Activated CD4-positive, alpha-beta T cell treated with anti-CD3 and anti-CD28 coated beads for 1 hour (primary cell): ENCODE measurements at places on chromosomes 12 and 14.

- DNase-seq, result no peak
Measured at GRCh38 chr12:121741743-121742142, 29.2 kb downstream of the TMEM120B start.

- no peak for DNase-seq
Measured at GRCh38 chr12:75874441-75874840, 157.1 kb downstream of the PHLDA1 start.

GRCh38 chr12:57518920-57519795, 1.2 kb downstream of the DDIT3 start:
- DNase-seq, result no peak

DNA sequence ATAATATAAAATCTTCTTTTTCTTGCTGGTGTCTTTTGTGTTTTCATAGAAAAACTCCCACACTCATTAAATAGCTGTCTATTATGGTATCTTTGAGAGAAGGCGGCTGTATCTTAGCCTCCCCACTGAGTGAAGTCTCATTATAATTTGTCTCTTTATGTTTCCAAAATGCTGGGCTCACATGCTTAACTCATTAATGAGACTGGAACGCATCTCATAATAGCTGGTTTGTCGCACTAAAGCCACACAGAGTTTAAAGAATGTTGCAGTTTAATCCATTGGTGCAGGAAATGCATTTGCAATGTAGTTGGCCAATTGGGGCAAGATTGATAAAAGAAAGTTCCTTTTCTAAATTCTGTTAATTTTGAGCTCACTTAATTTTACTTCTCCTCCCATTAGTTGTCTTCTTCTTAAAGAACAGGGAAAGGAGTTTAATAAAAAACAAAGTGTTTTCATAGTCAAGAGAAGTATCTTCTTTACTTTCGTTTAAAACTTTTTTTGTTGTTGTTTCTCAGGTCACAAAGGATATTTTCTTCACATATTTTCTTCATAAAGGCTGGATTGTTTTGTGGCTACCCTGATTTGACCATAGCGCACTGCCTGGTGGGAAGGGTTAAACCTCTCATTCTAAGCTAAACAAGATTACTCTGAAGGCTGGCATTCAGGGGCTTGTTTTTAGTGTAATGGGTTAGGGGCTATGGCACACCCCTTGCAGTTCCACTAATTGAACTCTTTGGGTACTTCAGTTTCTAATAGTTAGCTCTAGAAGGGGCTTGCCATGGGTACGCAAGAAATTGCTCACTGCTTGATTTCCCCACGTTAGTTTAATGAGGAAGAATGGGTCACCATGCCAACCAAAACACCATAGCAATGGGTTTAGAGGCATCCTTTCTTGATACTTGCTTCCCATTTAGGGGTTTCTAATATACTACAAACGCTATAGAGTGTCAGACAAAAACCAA, 197.0 kb downstream of the TMTC2 start:
- DNase-seq, result no peak

DNA sequence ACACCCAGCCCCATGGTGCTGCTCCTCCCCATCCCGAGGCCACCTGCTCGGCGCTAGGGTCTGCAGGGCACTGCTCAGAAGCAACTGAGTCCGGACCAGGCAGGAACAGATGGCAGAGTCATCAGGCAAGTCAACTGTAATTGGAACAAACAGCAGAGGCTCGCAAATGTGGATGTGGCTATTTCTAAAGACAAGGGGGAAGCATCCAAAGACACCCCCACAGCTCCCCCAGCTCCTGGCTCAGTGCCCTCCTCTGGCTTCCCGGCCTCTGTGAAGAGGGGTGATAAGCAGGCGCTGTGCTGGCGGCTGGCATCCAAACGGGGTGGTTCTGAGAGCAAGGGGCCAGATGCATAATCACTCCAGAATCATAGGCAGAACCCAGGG, 125.6 kb downstream of the PIWIL1 start:
- no peak for DNase-seq

GRCh38 chr14:51652168-51653078, 713 bp downstream of the FRMD6 start:
- no peak for DNase-seq

- no peak for DNase-seq
Measured at GRCh38 chr12:62846491-62846890, 88.5 kb downstream of the PPM1H start.

DNA sequence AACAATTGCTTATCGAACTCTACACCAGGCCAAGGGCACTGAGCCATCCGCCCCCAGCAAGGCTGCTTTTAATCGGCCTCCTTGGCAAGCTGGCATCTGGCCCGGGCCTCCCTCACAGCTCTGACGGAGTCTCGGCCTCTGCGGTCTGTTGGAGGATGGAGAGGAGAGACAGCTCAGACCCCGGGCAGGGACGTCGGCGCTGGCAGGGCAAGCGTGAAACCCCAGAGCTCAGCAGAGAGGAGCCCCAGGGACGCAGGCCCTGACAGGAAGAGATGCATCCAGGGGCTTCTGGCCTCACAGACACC, 17.5 kb downstream of the CAMKK2 start:
- DNase-seq, result no peak

GRCh38 chr14:69376439-69376838, 21.7 kb downstream of the ERH start:
- DNase-seq, result no peak

GRCh38 chr14:75578786-75579337, 442 bp downstream of the FLVCR2 start:
- no peak for DNase-seq

DNA sequence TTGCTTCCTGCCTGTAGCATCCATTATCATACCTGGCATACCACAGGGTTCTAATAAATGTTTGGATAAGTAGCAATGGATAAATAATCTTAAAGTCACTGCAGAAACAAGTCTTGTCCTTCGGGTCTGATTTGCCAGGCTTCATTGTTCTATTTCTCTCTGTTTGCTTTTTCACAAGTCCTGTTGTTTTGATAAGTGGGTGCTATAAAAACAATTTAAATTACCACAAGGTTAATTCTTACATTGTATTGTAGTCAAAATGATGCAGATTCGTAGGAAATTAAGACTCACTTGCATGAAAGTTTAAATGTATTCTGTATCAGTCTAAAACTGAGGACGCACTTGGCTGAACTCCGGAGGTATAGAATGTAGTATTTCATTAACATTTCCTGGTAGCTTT, 429.9 kb downstream of the NELL2 start:
- DNase-seq, result no peak

DNA sequence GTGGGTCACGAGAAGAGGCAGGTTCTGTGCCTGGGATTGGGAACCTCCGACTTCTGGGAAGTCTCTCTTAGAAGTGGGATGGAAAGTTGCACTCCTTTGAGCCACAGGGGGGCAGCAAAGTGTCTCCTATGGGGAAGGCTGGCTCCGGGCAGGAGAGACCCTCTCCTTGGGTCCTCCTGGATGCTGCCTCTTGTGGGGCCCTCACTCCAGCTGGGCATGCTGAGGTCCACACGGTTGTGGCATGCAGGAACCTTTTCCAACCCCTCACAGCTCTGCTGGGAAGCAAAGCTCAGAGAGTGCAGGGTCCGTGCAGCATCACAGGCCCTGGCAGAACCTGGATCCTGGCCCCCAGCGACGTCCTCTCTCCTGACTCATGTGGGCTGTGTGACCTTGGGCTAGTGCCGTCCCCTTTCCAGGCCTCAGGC, 17.4 kb downstream of the SDSL start:
- DNase-seq, result no peak

- no peak for DNase-seq
Measured at GRCh38 chr12:53752621-53753020, 842 bp upstream of the CISTR start.

- DNase-seq, result no peak
Measured at GRCh38 chr14:34036319-34036766, 85.5 kb upstream of the EGLN3 start.

GRCh38 chr14:33359288-33359881, 420.7 kb downstream of the NPAS3 start:
- DNase-seq, result no peak

DNA sequence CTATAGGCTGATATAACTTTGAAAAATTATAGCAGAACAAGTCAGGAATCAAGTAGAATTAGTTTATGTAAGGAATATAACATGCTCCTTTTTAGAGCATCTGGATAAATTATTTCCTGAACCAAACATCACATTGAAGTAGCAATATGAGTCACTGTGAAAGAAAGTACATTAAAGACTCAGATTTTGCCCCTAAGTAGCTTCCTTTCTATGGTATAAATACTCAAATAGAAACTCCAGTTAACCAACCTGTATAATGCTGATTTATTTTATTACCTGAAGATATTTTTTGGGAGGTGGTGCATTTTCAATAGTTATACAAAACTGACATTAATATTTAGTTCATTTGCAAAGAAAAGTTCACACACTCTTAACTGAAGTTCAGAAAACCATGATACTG, 312.1 kb downstream of the ITPR2 start:
- DNase-seq, result no peak

DNA sequence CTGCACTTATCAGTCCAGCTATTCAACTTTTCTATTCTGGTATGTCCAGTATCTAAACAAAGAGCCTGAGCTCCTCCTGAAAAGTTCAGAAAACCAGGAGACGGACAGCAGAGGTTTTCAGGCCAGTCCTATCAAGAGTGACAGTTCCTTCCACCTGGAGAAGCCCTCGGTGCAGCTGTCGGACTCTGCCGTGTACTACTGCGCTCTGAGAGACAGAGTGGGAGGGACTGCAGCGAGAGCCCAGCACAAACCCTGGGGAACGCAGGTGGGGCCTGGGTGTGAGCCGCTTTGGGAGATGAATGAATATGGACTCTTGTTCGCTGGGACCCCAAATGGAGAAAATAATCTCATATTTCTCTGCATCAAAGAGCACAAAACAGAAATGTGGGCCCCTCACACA, 329.8 kb upstream of the OR4E1 start:
- no peak for DNase-seq

- no peak for DNase-seq
Measured at GRCh38 chr12:48331399-48331798, 19.3 kb downstream of the ZNF641 start.

DNA sequence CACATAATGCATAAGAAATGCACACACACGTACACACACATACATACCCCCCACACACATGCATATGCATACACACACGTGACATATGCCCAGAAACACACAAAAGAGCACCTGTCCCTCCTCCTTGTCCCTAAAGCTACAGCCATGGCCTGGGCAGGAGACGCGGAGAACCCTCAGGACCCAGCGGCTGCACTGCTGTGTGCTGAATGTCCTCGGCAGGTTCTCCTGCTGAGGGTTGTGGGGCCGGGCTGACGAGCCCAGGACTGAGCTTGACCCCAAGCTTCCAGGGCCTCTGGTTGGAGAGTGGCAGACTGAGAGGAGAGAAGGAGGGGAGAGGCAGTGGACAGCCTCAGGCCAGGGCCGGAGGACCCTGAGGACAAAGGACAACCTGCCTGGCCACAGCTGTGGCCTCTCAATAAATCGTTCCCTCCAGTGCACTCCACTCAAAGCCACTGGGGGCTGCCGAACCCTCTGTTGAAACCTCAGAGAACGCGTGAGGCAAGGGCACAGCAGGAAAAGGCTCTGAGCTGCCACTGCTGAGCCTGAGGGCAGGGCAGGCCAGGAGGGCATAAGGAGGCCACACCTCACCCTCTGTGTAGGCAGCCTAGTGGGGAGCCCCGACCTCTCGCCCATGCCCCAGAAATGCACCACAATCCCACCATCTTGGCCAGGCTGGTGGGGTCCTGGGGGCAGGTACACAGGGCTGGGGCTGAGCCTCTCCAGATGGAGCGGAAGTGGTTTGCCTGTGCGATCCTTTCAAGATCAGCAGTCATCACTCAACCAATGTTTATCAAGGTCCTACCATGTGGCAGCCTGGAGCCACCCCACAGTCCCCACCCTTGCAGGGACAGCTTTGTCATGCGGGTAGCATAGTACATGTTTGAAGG, 3.1 kb downstream of the CACNA2D4 start:
- DNase-seq, result peak; percentile 7

DNA sequence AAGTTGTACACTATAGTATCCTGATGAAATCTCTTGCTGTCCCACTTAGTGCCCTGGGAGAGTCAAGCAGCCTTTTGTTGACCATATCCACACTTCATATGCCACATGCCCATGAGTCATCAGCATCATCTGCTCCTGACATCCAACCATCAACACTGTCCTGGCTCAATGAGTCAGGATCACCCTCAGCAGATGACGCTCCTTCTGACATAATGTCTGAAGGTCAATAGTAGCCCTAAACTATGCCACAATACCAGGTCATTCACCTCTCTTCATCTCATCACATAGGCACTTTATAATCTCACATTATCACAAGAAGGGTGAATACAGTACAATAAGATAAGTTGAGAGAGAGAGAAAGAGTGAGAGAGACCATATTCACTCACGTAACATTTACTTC, 369.0 kb upstream of the FAR2 start:
- no peak for DNase-seq

GRCh38 chr14:68239988-68240771, 420.6 kb downstream of the RAD51B start:
- no peak for DNase-seq

DNA sequence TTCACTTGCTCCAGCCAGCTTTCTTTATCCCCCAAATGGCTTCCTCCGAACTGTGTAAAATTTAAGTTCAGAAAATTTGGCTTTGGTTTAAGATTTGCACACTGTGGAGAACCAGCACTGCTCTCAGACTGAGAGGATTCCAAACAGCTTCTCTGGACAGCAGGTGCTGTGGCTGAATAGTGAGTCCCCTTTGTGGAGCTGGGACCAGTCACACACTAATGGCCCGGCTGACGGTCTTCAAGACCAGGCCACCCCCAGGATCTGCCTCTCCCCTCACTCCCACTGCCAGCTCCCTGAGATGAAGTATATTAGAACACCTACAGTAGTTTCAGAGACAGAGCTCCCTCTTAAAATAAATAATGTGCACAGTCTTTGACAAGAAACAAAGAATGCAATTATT, 267.3 kb downstream of the BCAT1 start:
- no peak for DNase-seq

DNA sequence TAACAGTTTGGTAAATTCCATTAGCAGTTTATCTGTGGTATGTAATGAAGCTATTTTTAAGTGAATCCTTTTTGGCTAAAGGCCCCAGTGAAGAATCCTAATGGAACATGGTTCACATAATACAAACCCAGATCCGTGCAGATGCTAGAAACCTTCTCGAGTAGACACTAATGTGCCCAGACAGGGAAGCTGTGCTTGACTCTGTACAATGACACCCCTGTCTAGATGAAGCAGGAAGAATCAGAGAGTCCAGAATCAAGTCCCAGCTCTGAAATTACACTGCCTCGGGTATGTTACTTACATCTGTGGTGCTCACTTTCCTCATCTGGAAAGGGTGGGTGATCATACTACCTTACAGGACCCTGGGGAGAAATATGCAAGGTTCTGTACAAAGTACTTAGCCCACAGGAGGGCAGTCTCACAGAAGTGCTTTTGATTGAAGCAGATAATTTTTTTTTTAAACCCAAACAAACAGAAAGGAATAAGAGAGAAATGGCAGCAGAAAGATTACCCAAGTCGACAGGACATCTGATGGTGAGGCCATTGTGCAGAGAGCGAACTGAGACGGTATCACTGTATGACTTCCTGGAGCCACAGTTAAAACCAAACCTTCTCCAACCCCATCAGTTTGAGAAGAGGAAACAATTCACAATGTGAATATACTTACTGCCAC, 8.5 kb downstream of the CRACR2A start:
- no peak for DNase-seq

- no peak for DNase-seq
Measured at GRCh38 chr14:91980157-91980556, 32.7 kb upstream of the FBLN5 start.
